ENCODE measurements at places on chromosomes 7 and 10. TPM values are rescaled to one million over a fixed set of nuclear protein-coding genes. Genes with fewer than 3 reads are reported as not detected.

Gene SYT15
- total RNA-seq, result 2.1 TPM

Gene CYP2C18
- not detected for total RNA-seq

Gene CADPS2
- 103 TPM for total RNA-seq

Gene TAF3
- total RNA-seq, result 9.7 TPM

Gene ZNF511
- total RNA-seq, result 42.1 TPM

- no peak for DNase-seq
Measured at GRCh38 chr7:98458090-98458875, 57.4 kb upstream of the BAIAP2L1 start.

DNA sequence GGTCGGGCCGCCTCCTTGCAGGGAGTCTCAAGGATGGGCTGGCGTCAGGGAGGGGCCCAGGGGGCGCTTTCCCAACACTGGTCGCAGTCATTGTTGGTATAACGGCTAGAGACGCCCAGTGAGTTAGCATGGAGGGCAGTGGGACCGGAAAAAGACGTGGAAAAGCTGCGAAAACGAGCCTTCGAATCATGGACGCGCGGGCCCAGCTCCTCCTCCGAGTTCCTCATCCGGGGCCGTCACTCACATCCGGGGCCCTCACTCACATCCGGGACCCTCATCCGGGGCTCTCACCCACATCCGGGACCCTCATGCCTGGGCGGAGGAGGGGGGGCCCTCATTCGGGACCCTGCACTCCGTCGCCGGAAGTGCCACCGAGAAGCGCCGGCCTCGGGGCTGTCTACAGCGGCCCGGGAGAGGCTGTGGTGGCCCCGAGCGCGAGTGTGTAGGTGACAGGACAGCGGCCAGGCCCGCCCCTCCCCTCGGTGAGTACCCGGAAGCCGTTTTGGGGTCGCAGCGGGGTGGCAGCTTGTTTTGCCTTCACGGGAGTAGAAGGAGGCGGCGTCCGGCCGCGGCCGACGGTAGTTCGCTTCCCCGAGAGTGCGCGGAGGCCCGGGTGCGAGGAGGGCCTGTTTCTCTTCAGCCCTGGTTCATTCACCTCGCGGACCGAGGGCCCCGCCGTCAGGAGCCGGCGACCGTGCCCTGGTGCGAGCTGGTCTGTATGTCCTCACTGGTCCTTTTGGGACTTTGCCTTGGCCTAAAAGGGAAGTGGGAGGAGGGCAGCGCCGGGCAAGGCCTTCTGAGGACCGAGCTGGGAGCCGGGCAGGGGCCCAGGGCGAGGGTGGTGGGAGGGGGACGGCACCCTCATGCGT is at the start of gene ZNF655:
Gene ZNF655 (plus strand): TSS at position 337 of the 869 bp plus-strand sequence. CDS start 1,918 bp downstream, outside the sequence.
- peak; percentile 93 for DNase-seq

DNA sequence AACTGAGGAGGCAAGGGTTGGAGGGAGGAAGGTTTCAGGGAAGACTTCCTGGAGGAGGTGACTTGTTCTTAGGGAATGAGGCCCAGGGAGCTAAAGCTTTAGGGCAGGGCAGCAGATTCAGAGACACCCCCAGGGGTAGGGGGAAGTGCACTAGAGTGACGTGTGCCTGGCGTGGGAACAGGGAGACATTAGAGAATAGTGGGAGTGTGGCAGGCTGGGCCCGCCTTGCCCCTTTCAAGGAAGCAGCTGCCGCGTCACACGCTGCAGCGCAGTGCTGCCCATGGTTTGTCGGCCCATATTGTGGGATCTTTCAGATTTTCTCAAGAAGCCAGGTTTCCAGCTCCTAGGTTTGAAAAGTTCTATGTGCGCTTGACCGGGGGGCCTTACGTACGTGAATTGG is 139.4 kb downstream of the LHPP start:
- DNase-seq, result no peak

DNA sequence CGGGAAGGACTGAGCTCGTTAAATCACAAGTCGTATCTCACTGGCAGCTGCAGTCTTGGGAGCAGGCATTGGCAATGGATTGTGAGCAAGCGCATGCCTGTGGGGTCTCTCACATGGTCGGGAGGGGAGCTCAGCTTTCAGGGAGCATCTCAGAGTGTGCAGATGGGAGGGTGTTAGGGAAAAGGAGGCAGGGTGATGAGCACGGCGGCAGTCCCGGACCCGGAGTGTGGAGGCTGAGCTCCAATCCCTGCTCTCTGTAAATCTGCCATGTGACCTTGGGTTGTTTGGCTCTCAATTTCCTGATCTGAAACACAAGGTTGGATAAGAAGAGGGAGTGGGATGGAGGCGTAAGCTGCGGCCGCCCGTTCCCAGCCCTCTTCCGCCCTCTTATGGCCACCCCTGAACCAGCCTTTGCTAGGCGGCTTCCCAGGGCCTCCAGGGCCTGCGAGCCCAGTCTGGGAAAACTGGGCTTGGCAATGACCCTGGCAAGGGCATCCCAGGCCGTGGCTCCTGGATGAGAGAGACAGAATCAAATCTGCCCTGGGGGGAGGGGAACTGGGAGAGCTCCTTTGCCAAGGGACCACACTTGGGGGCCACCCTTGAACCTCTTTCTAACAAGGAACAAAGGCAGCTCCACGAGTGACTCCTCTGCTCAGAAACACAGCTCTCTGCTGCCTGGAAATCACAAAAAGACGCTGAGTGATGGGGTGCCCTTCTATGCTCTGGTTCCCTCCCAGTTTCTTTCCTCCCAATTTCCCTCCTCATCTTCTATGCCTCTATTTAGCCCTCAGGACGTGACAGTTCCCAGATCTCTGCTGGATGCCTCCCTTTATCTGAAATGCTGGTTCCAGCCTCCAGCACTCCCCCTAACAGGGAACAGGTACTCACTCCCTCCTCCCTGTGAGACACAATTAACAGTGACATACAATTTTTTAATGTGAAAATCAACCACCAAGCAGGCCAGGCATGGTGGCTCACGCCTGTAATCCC is 41.7 kb upstream of the LOXL4 start:
- DNase-seq, result peak; percentile 91

GRCh38 chr10:75435291-75435690 is 3.9 kb downstream of the LRMDA start:
- no peak for DNase-seq

- DNase-seq, result no peak
Measured at GRCh38 chr10:31536302-31536701, 217.3 kb downstream of the ZEB1 start.

- DNase-seq, result peak; percentile 46
Measured at GRCh38 chr7:976901-977325, 1.6 kb upstream of the COX19 start.

DNA sequence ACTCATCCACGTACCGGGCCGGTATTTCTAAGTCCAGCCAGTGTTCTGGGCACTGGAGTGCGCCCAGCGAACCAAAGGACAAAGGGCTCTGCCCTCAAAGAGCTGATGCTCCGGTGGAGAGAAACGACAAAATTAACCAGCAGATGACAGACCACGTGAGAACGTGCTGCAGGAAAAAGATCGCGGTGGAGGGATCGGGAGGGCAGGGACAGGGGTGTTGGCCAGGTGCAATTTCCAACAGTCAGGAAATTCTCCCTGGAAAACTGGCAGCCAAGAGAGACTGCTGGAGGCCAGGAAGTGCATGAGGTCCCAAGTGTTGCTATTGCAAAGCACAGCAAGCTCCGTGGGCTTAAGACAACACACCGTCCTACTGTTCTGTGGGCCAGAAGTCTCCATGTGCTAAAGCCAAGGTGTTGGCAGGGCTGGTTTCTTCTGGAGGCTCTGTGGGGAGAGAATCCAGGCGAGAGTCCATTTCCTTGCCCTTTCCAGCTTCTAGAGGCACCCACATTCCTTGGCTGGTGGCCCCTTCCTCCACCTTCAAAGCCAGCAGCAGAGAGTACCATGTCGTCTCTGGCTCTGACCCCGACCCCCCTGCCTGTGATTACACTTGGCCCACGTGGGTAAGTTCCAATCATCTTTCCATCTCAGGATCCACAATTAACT is 21.3 kb upstream of the AMZ1 start:
- DNase-seq, result no peak

GRCh38 chr7:128911423-128912031 is 1.0 kb upstream of the KCP start:
- no peak for DNase-seq
